ENCODE measurements at places on chromosomes 6 and 20.
A peak's percentile ranks its signal among the peaks of the same experiment; 100 is the strongest.

- DNase-seq = no peak
Observed at GRCh38 chr6:33118525-33119123, 42.8 kb downstream of the HLA-DPB1 start.

GRCh38 chr20:51659491-51660050 is 108.6 kb downstream of the ATP9A start:
- DNase-seq = no peak

DNA sequence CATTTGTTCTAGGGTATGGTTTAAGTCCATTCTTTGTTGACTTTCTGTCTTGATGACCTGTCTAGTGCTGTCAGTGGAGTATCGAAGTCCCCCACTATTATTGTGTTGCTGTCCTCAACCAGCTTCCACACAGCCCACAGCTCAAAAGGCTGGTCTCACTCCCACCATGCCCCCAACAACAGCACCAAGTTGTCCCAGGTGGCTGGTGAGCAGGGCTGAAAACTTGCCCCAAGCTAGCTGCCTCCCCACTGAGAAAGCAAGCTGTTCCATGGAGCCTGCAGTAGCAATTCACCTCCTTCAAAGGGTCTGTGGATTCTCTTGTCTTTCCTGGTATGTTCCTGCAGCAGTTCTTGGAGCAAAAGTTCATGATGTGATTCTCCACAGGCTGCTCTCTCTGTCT is 221.0 kb downstream of the SYNDIG1 start:
- no peak for DNase-seq

GRCh38 chr6:160505970-160506369 is 157.8 kb downstream of the SLC22A3 start:
- DNase-seq = no peak

DNA sequence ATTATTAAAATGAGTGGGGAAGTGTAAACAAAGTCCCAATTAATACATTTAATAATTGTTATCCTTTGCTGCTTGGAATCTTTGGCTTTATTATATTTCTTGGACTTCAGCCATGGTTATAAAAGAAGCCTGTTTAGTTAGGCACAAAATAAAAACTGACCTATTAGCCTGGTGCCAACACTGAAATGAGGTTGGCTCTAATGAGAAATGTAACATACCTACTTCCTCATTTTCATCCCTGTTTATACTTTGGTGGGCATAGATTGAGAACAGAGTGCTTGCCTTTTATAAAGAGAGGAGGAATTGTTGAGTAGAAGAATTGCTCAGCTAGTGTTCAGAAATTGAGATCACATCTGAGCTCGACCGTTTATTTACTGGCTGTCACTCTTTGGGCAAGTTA is 471.3 kb downstream of the UTRN start:
- no peak for DNase-seq

DNA sequence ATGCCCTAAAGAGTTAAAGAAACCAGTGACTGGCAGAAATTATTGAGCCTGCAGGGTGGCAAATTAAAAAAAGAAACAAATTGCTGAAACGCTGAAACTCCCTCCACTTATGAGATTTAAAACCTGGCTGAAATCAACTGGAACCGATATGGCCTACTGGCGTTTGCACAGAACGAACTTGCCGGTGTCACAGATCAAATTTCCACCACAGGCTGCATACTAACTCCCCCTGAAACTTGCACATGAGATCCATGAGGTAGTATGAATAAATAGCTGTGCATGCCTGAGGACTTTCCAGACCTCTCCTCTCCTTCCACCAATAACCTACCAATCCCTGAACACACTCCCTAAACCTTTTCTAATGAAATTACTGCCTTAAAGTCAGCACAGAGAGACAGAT is 150.4 kb downstream of the RNGTT start:
- no peak for DNase-seq

DNA sequence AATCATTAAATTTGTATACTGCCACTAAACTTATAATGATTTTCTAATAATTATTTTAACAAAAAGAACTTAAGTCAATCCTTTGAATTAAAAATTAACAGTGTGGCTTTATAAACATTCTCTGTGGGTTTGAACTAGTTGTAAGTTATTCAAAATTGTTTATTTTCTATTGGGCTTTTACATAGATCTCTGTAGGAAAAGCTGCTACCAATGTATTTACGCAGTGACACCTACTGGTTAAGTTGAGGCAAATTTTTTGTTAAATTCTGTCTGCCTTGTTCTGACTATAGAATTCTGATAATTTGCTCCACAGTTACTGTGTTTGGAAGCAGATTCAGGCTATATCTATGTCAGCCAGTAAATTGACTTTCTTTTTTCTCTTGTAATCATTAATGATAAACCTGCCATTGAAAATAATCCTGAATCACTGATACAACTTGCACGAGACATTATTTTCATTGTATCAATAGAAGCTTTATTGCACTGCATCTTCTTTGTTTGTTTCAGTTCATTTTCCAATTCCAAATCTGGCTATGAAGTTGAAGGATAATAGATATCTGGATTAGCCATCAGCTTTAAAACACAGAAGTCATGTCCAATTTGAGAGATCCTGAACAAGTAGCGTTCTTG is 66.0 kb upstream of the UTRN start:
- no peak for DNase-seq

DNA sequence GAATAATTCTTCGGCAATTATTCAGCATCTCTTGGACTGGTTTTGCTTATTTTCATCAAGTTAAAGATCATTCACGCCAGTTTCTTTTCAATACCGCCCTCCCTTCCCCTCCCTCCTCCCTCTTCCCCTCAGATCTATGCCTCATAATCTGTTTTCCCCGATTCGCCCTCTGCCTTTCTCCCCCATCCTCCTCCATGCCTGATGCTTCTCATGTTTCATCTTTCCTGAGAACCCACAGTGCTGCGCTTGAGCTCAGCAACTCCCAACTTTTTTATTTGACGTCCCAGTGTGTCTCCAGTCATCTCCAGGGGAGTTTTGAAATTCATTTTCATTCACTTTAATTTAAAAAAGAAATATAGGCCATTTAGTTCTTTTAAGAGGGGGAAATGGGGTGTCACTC is 142.7 kb downstream of the PTPRT start:
- DNase-seq = no peak

DNA sequence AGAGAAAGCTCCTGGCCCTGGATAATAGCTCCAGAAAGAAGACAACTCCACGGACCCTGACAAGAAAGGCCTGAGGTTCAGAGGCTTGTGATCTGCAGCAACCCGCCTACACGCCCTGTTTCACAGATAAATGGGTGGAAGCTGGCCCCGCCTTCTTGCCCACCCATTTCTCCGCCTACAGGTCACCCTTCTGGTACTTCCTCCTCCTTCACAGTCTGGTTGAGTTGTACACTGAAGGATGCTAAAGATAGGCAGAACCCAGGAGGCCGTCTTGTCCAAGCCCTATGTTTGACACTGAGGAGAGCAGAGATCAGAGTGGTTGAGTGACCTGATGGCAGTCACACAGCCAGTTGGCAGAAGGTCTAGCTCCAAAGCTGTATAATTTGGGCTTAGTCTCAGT is 34.2 kb upstream of the MDGA1 start:
- no peak for DNase-seq

DNA sequence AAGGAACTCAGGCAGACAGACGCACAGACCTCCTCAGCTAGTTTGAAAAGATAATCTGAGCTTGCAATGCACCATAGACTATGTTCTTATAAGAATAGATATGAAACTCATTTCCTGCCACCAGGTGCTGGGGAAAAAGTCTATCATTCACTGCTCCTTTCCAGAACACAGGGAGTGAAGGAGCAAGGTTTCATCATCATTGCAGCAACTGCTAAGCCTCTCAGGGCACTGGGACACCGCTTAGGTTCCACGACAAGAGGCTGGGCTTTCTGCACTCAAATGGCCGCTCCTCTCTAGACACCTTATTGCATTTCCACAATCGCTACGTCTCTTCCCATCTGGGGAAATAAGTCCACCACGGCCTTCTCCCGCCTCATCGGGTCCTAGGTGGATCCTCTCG is 418.5 kb upstream of the JARID2 start:
- DNase-seq = no peak

DNA sequence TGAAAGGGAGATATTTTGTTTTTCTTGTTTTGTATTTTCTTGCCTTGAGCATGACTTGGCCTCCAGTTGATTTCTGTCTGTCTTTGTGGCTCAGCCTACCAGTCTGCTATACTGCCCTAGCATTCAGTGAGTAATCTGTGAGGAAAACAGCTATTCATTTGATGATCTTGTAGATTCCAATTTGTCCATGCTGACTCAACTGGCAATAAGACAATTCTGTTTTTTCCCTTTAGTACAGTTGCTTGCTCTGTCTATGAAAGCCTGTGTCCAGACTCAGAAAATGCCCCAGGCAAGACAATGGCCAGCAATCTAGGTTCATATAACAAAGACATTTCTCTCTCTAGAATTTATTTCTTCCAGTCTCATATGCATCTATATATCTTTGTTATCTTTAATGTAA is 10.9 kb upstream of the SOX4 start:
- DNase-seq = no peak

GRCh38 chr6:118558464-118559217 is 10.5 kb downstream of the PLN start:
- no peak for DNase-seq

- no peak for DNase-seq
Observed at GRCh38 chr6:16918586-16918985, 157.3 kb upstream of the ATXN1 start.

DNA sequence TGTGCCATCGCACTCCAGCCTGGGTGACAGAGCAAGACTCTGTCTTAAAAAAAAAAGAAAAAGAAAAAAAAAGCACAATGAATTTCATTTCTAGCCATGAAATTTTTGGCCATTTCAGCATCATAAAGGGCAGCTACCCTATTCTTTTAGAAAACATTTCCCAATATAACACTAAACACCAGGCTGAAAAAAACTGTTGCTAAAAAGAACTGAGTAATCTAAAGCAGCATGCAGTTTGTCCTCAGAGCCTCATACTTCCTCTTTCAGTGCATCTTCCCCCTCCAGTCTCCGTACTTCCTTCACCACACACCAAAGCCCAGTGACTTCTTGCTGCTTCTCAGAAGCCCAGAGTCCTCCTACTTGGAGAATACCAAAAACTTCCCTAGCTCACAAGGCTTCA is 5.6 kb upstream of the IFNGR1 start:
- no peak for DNase-seq

DNA sequence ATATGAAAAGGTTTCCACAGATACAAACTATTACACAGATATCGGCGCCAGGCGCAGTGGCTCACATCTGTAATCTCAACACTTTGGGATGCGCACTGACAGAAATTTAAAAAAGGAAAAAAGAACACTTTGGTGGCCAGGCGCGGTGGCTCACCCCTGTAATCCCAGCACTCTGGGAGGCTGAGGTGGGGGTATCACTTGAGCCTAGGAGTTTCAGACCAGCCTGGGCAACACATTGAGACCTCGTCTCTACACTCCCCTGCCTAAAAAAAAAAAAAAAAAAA is 41.6 kb downstream of the NUDT3 start:
- no peak for DNase-seq

GRCh38 chr6:15997586-15998388 is 131.1 kb upstream of the MYLIP start:
- no peak for DNase-seq

DNA sequence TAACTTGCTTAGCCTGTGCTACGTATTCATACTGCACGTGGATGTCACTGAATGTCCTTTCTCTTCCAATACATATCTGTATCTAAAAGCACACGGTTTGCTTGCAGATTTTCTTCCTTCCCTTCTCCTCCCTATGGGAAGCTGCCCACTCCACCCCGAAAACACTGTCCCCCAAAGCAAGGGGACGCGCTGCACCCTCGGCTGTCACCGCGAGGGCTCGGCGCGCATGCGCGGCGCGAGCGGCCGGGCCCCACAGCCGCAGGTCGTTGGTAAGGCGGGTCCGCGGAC is 659 bp downstream of the TMX4 start:
- DNase-seq = peak; percentile 31

DNA sequence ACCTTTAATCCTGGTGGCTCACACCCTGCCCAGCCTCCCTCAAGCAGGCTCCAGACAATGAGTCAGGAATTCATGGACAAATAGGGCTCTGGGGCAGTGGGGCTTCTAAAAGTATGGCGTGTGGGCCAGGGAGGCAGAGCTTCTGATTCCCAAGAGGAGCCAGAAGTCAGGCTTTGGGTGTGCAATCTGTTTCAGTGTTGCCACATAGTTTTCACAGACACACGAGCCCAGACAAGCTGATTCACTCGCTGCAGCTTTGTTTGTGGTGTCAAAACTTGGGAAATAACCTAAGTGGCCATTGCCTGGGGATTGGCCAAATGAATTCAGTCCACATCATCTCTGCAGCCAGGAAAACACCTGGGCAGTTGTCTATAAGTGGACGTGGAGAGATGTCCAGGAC is 9.2 kb downstream of the PEDS1 start:
- no peak for DNase-seq

DNA sequence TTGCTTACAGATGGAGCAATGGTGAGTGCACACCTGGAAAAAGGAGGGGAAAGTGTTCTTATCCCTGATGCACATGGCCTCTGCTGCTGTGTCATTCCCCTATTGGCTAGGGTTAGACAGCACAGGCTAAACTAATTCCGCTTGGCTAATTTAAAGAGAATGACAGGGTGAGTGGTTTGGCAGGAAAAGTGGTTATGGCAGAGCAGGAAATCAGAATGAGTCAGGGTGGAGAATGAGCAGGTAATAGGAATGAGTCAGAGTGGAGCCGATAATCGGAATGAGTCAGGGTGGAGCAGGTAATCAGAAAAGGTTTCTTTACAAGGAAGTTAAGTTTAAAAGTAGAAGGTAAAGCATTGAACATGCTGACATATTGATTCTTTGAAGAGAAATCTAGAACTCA is 355.5 kb upstream of the HTR1E start:
- DNase-seq = no peak

Measured in stimulated activated CD8-positive, alpha-beta memory T cell treated with anti-CD3 and anti-CD28 coated beads, Interleukin-2, amount 100 ng/mL, for 1 hour (primary cell).